ENCODE measurements at places on chromosomes 13 and 19.

- no peak for DNase-seq
Observed at GRCh38 chr13:97999653-98000052, 46.2 kb downstream of the IPO5 start.

- DNase-seq = no peak
Observed at GRCh38 chr13:95349267-95349666, 48.0 kb upstream of the ABCC4 start.

DNA sequence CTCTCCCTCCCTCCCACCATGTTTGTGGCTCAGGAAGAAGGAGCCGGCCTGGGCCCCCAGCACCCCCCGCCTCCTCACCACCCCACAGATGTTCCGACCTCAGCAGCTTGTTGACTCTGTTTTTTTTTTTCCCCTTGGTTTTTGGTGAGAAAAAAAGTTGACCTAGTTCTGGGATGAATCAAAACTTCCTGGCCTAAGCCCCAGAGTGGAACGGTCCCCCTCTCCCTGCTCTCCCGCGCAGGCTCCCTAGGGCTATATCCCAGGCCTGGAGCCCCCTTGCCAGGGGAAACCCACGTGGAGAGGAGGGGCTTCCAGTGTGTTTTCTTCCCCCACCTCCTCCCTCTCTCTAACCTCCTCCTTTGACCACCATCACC, 4.0 kb downstream of the COL5A3 start:
- DNase-seq = no peak

- DNase-seq = no peak
Observed at GRCh38 chr19:10353793-10354391, 14.5 kb upstream of the ICAM3 start.

- no peak for DNase-seq
Observed at GRCh38 chr13:48448959-48449614, 36.2 kb upstream of the LPAR6 start.
